COLO829 (cell line): ENCODE measurements at places on chromosomes 4 and X.
A peak's percentile ranks its signal among the peaks of the same experiment; 100 is the strongest.

DNA sequence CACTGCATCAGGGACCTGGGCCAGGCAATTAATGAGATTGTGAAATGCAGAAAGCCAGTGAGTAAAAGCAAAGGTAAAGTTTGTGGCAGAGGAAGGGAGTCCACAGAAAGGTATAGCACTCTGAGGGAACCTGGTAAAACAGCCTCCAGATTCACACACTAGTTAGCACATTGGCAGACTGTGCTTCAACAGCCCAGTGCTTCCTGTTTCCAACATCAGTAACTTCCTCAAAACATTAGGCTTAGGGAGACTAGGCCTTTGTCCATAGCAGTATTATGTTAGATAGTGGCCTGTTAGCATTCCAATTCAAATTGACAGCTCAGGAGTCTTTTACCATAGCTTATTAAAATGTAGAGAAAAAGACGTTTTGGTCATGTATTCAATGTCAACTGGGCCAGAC lies 582.6 kb upstream of the ACTRT1 start:
- DNase-seq = no peak

- DNase-seq = no peak
These were observed 709.4 kb downstream of the ARAP2 start for GRCh38 chr4:35534962-35535361.

GRCh38 chr4:79604152-79604551 lies 196.1 kb upstream of the GK2 start:
- DNase-seq = no peak

DNA sequence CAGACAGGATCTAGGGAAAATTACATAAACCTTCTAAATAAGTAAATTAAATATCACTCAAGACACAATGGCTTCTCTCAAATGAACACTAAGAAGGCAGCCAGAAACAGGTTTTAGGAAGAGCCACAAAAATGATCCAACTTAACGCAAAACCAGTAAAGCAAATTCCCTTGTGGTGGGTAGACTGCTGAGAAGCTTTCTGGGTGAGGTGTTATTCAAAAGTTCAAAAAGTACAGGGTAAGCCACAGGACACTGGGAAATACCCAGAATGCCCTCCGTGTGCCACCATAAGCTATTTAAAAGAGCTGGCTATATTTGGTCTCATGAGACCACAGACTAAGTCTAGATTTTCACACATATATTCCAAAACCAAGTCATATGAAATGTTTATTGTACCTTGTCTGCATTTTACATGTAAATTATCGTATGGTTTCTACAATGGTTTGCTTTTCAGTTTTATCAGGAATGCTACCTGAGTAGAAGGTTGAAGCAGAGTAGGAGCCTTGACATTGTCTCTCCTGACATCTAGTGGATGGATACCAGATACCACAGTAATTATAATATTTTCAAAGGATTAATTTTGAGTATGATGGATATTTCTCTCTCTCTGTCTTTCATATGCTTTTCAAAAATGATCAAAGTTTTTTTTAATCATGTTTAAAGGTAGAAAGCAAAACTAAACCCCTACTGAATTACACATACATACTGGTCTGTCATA lies 109.3 kb upstream of the KLHL13 start:
- DNase-seq = peak; percentile 37

GRCh38 chr4:173333658-173334084 lies 487 bp downstream of the HMGB2 start:
- no peak for DNase-seq

DNA sequence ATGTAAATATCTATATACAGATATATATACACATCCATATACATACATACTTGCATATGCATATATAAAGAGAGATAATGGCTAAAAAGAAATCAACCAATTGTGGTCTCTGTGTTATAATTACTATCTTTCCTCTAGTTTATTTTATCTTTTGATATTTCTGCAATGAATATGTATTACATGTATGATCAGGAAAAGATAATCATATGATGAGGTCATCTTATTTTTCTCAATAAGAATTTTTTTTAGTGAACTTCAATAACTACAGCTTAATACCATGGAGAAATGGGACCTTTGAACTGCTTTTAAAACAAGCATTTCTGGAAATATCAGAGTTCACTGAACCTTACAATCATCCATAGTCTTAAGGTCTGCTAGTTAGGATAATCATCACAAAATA lies 158.0 kb downstream of the HNRNPD start:
- DNase-seq = no peak

DNA sequence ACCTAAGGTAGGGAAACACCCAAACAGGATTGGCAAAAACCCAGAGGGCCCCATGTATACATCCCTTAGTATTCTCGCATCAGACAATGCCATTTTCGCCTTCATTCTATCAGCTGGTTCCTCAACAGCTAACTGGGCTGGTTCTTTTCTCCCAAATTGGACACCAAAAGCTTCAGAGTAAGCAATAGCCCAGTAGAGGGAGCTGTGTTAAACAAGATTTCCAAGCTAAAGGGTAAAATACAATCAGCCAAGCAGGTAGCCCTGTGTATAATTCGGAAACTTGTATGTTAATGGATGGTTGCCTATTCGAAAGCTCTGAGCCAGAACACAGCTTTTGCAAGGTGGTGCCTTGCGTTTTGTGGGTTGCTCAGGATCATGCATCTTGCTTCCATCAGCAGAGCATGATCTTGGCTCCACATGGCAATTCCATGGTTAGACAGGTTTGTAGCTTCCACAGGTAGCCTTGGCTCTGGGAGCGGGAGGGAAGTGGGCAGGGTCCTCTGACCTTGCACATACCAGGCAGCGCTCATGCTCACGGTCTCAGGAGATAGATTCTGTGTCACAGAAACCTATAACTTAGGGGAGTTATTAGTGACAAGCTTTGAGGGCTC lies 115.2 kb upstream of the LNX1 start:
- peak; percentile 51 for DNase-seq

GRCh38 chrX:112609631-112610030 lies 70.1 kb downstream of the LHFPL1 start:
- no peak for DNase-seq

DNA sequence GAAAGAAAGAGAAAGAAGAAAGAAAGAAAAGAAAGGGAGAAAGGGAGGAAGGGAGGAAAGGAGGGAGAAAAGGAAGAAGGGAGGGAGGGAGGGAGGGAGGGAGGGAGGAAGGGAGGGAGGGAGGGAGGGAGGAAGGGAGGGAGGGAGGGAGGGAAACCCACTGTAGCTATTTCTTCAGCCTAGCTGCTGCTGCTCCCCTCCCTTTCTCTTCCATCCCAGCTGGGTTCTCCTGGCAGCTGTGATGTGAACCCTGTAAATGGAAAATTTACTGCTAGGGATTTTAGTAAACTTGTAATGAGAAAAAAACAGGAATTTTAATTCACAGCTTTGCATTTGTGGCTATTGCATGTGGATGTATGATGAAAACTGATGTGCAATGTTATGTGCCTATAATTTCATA lies 8.0 kb downstream of the NR0B1 start:
- DNase-seq = no peak

GRCh38 chrX:135931644-135932487 lies 38.4 kb downstream of the SAGE1 start:
- no peak for DNase-seq

DNA sequence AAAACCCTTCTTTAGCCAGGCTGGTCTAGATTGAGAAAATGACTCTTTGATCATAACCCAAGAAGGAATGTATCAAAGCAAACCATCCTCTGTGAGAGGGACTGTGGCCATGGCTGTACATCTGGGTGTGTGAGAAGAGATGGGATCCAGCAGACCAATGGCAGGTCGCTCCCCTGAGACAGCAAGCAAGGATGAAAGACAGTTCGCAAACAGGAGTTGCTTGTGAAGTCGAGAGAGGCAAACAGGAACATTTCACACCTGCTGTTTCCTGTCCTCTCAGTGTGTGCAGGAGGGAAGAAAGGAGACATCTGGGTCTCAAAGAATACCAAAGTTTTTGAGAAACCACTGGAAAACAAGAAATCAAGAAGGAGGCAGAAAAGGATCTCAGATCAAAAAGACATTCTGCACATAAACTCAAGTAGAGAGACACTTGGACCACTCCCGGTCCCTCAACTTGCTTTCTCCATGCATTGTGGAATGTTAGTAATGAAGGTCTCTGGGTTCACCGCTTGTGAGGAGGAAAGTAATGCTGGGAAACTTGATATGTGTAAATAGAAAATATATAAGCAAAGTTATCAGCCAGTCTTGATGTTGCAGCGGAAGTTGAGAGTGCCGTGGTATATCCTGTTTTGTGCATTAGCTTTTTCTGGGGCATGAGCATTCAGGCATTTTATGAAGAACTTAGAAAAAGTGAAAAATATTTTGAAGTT lies 327.5 kb downstream of the BMPR1B start:
- DNase-seq = no peak

DNA sequence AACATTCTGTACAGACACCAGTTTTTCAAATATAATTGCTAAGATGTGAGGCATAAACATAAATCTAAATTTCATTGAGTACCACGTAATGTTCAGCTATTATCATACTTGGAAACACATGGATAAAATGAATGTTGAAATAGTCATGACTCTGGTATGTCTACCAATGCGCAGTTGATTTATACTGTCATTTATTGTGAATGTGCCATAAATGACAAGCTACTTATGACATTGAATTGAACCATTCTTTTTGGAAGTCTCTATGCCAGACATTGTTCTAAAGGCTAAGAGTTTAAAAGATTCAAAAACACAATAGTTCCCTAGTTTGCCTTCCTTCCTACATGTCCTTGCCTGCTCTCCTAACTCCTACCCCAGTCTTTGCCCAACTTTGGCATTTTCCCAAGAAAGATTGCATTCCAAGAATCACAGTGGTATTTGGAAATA lies 96.6 kb upstream of the DMD start:
- DNase-seq = peak; percentile 22

- DNase-seq = no peak
These were observed 17.8 kb upstream of the PAGE2B start for GRCh38 chrX:55056820-55057674.

GRCh38 chr4:55485821-55486220 lies 60.9 kb downstream of the CLOCK start:
- DNase-seq = no peak

- DNase-seq = peak; percentile 16
These were observed 76.6 kb downstream of the ITIH6 start for GRCh38 chrX:54721424-54721823.

DNA sequence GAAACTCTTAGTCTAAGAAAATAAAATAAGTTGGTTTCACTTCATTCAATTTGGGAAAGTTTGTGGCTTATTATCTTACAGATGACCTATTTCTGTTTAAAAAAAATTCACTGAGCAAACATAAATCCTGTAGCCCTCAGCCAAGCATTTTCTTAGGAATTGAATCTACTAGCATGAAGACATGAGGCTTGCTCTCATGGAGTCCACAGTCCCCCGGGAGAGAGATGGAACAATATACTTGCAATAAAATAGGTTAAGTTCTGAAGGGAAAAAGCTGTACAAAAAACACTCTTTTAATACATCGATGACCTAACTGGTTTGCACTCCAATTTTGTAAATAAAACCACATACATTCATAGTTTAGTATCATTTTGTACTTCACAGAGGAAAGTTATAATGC lies 642.6 kb upstream of the FAM241A start:
- DNase-seq = no peak

DNA sequence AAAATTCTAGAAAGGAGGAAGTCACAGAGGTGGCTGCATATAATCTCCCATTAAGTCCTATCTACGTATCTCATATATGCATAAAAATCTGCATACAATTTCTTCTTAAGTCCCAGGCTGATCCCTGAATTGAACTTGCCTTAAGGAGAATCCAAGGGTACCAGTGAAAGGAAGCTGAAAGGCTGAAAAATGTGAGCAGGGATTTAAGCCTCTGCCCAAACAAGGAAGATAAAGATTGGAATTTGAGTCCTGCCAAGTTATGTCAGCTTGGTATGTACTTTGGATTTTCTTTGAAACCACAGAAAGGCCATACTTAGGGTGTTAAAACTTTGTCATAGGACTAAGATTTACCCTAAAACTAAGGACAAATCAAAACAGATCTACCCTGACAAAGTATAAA lies 26.5 kb upstream of the GEMIN8 start:
- no peak for DNase-seq

- DNase-seq = no peak
These were observed 30.1 kb downstream of the HAND2 start for GRCh38 chr4:173499658-173500535.

- DNase-seq = no peak
These were observed 120.7 kb downstream of the NEXMIF start for GRCh38 chrX:74804574-74804973.

DNA sequence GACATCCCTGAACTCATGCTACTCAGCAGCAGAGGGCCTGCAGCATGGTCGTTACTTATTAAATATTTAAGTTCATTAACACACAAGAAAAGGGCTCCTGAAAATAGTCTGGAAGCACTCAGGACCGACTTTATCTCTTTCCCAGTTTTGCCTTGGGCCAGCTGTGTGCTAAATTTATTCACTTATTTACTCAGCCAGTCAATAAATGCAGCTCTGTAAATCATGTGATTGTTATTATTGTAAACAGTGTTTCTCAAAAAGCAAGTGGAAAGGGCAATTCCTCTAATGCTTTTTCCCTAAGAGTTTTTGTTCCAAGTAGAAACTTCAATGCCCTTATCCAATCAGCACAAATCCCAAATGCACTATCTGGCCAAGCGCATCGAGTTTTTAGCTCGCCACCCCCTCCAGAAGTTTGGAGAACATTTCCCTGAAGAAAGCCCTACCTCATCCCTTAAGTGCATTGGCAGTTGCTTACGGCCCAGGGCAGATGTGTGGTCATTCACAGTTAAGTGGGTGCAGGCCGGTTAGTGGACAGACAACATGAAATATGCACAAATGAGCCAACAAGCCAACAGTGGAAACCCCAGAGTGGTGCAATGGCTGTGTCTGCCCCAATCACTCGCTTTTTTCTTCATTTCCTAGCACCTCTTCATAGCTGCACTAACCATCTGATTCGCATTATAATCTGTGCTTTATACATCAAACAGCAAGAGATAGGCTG lies 125.8 kb downstream of the SMIM20 start:
- DNase-seq = no peak

- no peak for DNase-seq
These were observed 38.9 kb downstream of the TLR10 start for GRCh38 chr4:38743866-38744265.

DNA sequence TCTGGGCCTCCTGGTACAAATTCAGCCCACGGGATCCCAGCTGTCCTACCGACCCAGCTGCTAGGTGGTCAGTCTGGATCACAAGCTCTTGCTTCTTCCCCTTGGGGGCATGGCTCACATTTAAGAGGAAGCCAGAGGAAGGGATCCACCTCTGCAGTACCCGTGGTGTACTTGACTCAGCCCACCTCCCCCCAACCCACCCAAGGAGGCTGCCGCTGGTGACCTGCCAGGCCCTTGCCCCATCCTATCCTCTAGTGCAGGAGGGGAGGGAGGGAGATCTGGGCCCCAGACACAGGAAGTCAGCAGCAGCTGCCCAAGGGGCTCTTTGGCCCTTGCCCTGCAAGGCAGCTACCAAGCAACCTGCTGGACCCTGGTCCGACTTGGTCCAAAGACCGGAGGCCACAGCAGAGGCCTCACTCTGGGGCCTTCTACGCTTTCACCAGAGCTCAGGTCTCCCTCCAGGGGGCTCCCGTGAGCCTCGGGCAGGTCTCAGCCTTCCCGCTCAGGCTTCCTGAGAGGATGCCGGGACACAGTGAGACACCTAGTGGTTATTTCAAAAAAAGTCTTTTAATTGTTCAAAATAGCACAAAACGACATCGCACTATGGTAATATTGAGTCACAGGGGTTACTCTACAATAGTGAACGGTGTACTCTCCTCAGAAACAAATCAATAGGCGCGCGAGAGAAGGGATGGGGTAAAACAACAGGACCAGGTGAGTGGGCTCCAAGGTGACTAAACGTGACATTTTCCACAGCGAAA lies 2.7 kb upstream of the RENBP start:
- DNase-seq = peak; percentile 60

- DNase-seq = no peak
These were observed 352.6 kb downstream of the NR3C2 start for GRCh38 chr4:148089624-148090023.
